Sciatic nerve (tissue), 2 donors: ENCODE measurements at places on chromosomes 12 and 14.

DNA sequence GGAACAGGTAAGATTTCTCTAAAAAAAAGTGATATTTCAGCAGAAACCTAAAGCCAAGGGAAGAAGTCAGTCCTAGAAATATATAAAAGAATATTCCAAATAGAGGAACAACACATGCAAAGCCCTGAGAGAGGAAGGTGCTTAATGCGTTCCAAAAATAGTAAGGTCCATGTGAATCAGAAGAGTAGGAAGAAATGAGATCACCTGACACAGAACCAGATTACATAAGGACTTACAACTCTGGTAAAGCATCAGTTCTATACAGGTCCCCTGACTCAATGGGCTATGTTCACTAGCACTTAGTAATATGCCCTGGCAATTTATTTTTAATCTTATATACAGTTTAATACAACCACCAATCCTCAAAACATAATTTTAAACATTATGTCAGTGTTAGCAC is 30.0 kb downstream of the SENP1 start:
- no peak for DNase-seq

DNA sequence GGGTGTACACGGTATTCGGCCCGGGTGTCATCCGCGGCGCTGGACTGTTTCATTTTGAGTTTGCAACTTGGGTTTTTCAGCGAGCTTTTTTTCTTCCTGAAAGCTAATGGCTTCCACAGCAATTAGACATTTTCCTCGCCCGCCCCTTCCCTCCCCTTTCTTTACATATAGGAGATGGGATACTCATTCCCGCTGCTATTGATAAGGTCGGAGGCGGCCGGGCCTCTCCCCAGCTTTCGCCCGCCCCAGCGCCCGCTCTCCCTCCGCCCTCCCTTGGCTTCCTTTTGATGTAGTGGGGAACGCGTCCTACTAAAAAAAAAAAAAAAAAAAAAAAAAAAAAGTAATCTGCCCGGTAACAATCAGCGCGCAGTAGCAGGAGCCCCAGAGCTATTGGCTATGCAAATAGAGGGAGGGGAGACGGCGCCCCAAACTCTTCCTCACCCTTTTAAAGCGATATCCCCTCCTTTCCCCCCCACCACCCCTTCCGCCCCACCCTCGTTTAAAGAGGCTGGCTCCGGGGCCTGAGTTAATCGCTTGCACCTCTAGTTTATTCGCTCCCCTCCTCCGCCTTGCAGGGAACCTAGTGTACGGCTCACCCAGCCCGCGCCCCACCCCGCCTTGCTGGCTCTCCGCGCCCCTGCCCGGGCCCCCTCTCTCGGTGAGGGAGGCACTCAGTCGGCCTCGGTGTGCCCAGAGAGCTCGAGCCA is 1.7 kb upstream of the CCND2 start:
- peak; percentile 88 for DNase-seq

DNA sequence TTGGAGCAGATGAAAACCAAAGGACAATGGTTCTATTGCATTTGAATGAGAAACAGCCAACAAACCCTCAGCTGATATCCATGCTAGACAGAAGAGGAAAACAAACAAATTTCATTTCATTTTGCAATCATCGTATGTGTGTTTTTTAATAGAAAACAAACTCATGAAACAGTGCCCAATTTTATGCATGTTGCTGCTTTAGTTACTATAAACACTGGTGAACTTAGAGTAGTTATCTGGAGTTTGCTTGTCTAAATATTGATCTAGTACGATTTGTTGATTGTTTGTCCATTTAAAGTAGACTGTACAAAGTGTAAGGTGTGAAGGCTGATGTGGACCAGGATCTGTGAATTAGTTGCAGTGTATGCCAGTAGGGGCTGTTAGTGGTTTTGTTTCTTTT is 166.6 kb downstream of the KITLG start:
- no peak for DNase-seq

- no peak for DNase-seq
Measured at GRCh38 chr14:103243764-103244737, 90.0 kb upstream of the EIF5 start.

DNA sequence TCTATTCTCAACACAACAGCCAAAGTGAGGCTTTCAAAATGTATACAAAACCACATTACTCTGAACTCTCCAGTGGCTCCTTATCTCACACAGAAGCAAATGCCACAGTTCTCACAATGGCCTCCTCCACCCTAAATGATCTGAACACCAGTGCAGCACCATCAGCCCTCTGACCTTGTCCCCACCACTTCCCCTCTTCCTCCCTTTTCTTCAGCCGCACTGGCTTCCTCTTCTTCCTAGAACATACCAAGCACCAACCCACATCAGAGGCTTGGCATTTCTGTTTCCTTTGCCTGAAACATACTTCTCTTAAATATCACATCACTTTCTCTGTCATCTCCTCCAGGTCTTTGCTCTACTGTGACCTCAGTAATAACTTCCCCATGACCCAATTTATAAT is 66.3 kb downstream of the GPR135 start:
- DNase-seq, result no peak

GRCh38 chr12:66341126-66341525 is 38.8 kb downstream of the HELB start:
- no peak for DNase-seq

DNA sequence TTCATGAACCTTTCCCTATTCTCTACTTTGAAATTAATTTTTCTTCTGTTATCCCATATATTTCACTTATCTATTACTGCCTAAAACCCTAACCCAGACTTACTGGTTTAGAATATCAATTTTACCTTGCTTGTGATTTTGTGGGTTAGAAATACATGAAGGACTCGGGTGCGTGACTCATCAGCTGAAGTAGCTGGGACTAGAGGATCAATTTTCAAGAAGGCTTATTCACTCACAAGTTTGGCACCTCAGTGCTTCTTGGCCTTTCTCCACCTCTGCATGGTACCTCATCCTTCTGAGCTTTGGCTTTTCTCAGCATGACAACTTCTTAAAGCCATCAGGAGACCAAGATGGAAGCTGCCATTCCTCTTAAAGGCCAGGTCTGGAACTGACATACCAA is 57.8 kb downstream of the TMEM117 start:
- no peak for DNase-seq

GRCh38 chr12:122749569-122750332 is 2.9 kb upstream of the DENR start:
- DNase-seq, result no peak

GRCh38 chr12:27787559-27787958 is 7.5 kb upstream of the MANSC4 start:
- no peak for DNase-seq

DNA sequence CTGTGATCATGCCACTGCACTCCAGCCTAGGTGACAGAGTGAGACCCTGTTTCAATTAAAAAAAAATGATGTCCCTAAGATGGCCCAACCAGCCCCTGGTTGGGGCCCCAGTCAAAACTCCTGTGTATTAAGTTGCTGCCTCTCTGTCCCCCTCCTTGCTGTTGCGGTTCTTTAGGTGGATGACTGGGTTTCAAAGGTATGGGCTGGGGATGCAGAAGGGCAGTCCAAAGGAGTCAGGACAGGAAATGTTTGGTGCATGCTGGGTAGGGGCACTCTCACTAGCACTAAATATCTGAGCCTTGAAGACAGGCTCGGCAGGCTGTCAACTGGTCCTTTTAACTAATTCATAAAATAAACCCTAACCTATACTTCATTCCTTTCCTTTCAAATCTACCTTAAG is 12.0 kb upstream of the PIP4K2C start:
- DNase-seq, result no peak

GRCh38 chr12:34033628-34034296 is 11.5 kb downstream of the ALG10 start:
- DNase-seq, result no peak

- no peak for DNase-seq
Measured at GRCh38 chr12:1553987-1554982, 40.1 kb downstream of the FBXL14 start.

GRCh38 chr14:104924421-104925213 is at the start of gene PLD4:
TSS of gene PLD4 (plus strand) at chr14:104924879. CDS start at chr14:104927141, 2,262 bp downstream.
- DNase-seq, result no peak

DNA sequence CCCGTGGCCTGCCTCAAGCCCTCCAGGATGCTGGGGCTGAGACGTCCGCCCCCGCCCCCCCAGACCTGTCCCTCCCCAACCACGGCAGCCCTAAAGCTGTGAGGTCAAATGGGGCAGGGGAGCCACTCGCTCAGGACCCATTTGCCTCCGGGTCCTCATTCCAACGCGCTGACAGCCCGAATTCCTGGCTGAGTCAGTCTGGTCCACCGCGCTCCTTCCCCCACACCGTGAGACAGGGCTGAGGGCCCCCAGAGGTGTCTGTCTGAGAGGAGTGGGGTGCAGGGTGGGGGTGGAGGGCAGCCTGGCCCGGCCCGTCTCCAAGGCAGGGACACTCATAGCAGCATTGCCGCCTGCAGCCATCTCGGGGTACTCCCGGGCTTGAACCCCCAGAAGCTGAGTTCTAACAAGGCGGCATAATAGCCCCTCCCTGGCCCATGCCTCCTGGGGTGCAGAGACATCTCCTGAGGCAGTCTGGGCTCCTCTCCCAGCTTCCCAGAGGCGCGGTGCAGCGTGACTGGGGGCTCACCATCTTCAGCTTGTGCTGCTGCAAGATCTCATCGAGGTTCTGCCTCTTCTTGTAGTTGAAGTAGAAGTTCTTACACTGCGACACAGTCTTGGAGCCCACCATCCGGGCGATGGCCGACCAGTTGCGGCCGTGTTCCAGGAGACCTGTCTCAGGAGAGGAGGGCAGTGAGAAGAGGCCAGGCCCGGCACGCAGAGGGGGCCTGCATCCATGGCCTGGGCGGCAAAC is 90.5 kb downstream of the RFLNA start:
- no peak for DNase-seq

DNA sequence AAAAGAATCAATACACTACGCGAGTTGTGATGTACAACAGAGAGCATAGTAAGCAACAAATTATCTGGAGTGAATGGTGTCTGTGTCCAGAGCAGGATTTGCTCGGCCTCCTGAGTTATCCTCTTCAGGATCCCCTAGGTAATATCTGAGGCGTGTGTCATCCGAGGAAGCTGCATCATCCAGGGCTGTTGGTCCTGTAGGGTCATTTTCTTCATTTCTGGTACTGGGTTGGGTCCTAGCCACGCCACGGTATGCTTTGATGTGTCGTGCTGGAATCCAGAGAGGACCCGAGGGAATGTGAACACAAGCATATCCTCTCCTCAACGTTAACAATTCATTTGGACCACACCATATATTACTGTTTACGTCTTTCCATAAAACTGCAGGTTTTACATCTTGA is 19.0 kb upstream of the CLEC4E start:
- DNase-seq, result no peak

- DNase-seq, result no peak
Measured at GRCh38 chr14:35366521-35366976, 38.0 kb downstream of the NFKBIA start.

DNA sequence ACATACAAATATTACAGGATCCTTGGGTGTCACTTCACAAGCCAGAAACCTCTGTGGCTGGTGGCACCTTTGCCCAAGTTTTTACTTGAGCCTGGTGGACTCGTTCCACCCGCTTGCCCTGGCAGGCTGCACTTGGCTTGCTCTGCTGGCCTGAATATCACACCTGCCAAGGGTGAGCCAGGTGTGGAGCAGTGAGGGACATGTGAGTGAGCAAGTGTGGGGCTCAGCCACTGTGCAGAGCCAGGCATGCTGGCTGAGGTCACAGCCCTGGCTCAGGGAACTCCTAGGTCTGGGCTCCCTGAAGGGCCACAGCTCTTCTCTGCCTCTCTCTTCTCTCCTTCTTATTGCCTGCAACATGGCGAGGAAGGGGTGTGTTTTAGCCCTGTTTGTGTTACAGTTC is 82.0 kb downstream of the SLC16A7 start:
- no peak for DNase-seq

- no peak for DNase-seq
Measured at GRCh38 chr12:82994117-82994516, 307.4 kb downstream of the TMTC2 start.

- no peak for DNase-seq
Measured at GRCh38 chr14:22952418-22952817, 4.5 kb downstream of the HAUS4 start.

DNA sequence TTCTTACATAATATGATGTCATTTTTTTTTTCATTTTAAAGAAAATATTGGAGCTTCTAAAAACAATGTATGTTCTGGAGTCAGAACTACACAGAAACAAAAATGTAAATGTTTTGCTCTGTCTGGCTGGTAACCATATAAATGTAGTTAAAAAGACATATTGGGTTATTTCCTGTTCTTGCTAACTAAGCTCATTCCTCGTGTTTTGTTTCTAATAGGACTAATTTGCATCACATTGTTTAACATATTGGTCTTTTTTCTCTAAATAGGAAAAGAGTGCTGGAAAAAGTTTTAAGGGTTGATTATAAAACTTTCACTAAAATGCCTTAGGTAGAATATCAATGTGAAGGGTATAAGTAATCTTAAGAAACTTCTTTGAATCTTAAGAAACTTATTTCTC is 221.3 kb downstream of the SLC6A15 start:
- DNase-seq, result no peak

GRCh38 chr12:124456652-124457152 is 110.7 kb downstream of the NCOR2 start:
- DNase-seq, result no peak

DNA sequence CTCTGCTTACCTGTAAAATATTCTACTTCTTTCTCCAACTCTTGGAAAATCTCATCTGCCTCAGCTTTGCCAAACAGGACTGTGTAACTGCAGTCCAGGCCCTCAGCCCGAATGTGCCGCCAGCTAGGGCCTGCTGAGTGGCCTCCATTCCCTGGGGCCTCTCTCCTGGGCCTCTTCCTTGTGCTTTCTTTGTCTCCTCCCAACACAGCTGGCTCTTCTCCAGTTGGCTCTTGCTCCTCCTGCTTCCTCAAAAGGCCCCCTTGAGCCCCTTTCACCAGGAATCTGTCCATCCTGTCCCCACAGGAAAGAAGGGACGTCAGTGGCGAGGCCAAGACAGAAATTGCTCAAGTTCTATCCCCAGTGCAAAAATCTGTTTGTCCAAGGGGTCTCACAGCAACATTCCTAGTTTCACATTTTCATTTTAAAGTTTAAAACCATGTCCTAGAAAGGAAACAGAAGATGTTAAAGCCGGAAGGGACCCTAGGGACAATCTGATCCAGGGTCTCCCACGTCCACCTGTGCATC is 713 bp downstream of the ALKBH2 start:
- DNase-seq, result no peak

DNA sequence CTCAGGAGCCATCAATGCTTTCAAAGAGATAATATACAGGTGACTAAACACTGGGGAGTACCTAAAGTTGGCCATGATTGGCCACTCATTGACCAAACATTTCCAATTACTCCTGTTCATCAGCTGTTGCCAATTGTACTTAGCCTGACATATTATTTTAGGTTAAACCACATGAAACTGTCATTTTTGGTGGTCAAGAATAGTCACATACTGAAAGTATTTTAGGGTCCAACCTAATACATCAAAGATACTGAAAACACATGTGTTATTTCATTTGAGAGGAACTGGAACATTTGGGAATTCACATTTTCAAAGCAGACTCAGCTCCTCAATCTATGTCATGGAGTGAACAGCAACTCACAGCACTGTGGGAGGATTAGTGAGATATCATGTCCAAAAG is 63.9 kb upstream of the KCNA5 start:
- DNase-seq, result no peak

GRCh38 chr14:104081951-104082464 is 3.5 kb upstream of the ASPG start:
- DNase-seq, result no peak
